HS-27A (cell line): ENCODE measurements at places on chromosomes 1 and 21.

DNA sequence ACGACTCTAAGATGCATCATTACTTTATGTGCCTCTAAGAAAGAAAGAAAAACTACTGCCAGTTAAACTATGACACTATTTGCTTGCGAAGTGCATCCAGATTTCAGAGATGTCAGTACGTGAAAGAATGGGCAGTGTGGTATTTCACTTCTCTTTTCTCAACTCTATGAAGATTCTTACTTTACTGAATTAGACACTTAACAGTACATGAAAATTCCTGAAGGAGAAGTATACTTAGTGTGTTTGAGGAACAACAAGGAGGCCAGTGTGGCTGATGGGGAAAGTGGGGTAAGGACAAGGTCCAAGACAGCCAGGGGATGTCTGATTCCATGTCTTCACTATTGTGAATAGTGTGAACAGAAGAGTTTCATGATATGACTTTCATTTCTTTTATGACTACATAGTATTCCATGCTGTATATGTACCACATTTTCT, 53.9 kb upstream of the HSD17B7 start:
- no peak for DNase-seq

DNA sequence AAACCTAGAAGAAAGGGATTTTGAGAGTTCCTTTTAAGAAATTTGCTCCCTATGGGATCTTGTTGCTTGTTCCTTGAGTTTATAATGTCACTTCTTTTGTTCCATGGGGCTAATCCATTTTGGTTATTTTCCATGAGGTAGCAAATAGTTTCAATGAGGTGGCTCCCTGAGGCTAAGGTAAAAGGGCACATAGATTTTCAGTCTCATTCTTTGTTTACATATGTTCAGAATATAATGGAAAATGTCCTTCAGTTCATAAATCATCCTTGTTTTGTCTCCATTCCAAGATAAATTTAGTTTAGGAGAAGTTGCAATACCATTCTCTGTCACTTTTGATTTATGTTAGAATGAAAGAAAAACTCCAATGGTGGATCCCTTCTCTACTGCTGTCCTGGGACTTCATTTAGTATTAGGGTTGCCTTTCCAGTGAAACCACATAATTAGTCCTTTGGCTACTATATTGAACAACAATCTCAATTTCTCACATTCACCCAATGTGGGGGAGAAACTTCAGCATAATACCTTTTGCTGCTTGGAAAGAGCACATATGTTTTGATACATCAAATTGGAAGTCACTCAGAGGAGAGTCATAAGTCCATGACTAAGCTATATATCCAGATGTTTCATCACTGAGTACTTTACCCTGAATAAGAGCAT, 80.9 kb upstream of the ADAMTS5 start:
- no peak for DNase-seq

DNA sequence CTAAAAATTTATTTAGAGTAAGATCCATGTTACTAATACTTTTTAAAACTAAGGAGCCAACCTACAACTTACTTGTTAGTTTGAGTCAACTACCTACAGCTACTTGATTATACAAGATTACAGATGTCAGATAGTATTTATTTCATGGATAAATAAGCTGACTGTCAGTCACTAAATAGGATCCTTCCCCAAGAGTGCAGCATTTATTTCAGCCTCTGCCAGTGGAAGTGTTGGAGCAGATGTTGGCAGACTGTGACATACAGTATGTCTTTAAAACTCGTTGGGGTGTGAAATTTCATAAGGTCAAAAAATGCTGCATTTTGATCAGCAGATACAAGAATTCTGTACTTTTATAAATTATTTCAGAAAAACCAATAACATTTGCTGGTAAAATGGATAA, 156.2 kb downstream of the AKT3 start:
- no peak for DNase-seq

- DNase-seq, result no peak
These were observed 36.1 kb downstream of the ST6GALNAC3 start for GRCh38 chr1:76110666-76111065.
